ENCODE measurements at places on chromosomes 5 and 9.

GRCh38 chr9:95131023-95131943 lies 186.2 kb downstream of the FANCC start:
- DNase-seq: peak; percentile 8

DNA sequence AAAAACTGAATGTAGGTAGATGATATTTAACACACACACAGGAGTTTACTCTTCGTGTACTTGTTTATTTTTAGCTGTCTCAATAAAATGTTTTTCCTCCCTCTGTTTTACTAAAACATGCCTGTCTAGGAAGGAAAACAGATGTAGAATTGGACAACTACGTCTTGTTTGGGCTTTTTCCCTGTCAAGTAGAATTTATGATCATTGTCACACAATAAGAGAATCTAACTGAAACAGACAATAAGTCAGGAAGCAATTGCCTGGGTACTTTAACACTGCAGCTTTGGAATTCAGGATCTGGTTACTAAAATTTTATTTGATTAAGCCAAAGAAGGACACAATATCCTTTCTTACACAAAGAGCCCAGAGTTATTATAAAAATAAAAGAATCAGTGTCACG lies 164.2 kb downstream of the ZDHHC21 start:
- no peak for DNase-seq

- DNase-seq: no peak
Measured at GRCh38 chr5:87526131-87526530, 113.4 kb upstream of the CCNH start.

- no peak for DNase-seq
Measured at GRCh38 chr9:134051319-134051718, 16.5 kb downstream of the BRD3 start.

GRCh38 chr5:76074487-76075065 lies 8.6 kb upstream of the SV2C start:
- no peak for DNase-seq

- DNase-seq: no peak
Measured at GRCh38 chr5:76065258-76065657, 17.9 kb upstream of the SV2C start.
